A172 (cell line): ENCODE measurements at places on chromosomes 16 and 17.

DNA sequence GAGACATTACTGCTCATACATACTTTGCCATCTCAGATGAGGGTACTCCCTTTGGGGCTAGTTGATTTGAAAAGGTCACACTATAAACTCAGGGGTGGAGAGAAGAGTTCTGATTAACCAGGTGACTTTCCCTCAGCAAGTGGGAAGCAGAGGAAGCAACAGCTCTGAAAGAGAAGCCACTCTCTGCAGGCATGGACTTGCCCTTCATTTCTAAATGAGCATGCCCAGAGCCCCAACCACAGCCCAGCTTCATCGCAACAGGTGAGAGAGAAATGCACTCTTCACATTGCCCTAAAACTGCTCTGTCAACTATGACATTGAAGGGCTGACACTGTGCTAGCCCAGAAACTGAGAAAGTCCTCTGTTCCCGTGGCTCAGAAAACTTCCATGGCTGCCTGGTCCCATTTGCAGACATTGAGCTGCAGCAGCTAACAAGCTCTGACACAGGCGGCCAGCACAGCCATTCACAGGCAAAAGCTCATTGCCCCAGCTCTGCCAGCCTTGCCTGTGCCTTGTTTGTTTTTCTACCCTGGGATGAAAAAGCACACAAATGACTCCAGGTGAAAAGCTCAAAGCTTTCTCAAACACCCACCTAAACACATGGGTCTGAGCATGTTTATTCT, 419.8 kb upstream of the DYNLRB2 start:
- no peak for DNase-seq

GRCh38 chr16:87850009-87851006, 19.0 kb downstream of the SLC7A5 start:
- DNase-seq = no peak

DNA sequence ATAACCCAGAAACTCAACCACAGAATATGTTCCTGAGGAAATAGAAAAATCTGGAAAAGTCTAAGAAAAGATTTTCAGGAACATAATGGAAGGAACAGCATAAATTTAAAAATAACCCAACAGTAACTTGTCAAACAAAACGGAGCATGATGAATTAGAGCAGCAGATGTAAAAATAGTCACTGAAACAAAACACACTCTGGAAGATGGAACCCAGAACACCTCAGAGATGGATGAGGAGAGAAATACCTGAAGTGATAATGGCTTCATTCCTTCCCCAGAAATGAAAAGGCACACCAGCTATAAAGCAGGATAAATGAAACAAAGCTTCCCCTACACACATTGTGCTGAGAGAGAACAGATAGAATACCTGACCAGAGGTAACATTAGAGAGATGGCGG, 6.3 kb downstream of the TK1 start:
- DNase-seq = no peak

DNA sequence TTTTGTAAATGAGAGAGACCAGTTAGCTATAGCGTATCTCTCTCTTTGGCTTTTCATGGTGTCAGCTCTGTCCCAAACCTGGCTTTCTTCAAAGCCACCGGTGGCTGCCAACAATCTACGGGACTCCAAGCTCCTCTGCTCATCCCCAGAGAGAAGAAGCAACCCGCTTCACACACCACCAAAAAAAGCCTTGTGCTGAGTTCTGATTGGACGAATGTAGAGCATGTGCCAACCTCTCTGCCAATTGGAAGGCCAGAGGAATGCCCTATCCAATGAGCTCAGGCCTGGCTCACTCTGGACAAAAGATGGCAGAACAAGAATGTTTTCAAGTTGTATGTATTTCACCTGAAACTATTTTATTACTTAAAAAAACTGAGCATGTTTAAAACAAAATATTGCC, 202.4 kb downstream of the C16orf95 start:
- no peak for DNase-seq

DNA sequence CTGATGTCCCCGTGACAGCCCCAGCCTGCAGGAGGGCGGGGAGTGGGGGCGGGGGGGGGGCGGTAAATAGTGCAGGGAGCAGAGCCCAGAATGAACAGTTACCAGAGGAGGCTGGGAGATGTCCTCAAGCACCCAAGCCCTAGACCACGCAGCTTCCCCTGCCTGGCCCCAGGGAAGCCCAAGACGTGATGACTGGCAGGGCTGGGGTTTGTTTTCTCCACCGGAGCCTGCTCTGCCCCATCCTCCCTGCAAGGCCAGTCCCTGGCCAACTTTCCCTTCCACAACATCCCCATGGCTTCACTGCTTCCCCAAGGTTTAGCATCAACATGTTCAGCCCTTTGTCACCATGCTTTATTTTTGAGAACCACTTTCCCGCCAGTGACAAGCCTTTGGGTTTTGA, 1.4 kb upstream of the BEAN1 start:
- DNase-seq = no peak

DNA sequence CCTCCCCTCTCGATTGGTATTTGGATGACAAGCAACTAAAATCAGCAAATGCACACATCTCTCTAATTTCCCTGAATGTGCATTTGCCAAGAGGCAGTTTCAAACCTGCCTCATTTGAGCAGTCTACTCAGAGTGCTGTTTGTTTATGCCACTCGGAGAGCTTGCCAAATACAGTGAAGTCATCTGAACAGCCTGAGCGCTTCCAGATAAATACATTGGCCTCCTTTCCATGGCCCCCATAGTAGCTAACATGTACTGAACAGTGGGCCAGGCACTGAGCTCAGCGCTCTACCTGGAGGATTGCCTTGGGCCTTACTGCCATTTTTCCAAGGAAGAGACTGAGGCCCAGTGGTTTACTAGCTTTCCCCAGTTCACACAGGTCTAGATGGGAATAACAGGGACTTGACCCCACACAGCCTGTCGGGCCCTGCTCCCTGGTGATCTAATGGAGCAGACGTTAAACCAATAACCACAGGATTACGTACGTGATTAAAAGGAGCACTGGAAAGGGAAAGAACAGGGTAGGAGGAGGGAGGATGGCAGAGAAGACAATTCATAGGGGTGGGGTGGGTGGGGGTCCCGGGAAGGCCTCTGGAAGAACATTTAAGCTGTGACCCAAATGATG, 18.7 kb upstream of the ANKRD40CL start:
- no peak for DNase-seq

GRCh38 chr16:10611825-10612342, 31.5 kb upstream of the EMP2 start:
- no peak for DNase-seq

GRCh38 chr16:31271621-31272190, 11.9 kb downstream of the ITGAM start:
- DNase-seq = no peak

DNA sequence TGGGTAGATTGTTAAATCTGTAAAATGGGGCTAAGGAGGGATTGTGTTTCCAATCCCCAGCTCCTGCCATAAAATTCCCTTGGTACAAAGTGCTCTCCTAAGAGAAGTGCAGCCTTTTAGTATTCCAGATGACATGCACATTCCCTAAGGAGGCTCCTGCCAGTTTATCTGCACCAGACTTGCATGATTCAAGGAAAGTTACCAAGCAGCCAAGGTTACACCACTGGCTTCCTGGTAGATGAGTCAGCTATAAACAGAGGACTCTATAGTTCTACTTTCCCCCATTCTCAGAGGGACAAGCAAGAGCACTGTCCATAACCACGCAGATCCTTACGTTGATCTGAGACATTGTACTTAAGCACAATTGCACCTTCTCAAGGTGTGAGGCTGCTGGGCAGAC, 1.9 kb downstream of the CALB2 start:
- peak; percentile 96 for DNase-seq

- no peak for DNase-seq
Measured at GRCh38 chr17:59617156-59617732, 2.5 kb upstream of the CLTC start.

GRCh38 chr16:78605548-78606101, 506.2 kb downstream of the WWOX start:
- no peak for DNase-seq

DNA sequence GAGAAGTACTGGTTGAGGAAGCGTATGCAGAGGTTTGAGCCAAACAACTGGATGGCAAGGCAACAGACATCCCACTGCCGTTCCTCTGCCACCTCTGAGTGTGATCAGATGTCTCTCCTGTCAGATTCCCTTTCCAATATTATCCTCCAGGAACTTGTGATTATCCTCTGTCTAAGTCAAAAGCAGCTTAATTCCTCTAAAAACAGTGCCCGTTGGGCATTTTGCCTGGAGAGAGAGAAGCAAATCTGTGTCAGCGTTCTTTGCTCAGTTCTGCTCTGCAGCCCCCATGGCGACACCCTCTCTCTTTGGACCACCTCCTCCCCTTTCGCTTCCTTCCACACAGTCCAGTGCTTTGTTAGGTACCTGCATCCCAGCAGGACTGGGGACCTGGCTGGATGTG, 56.1 kb upstream of the TBX2 start:
- no peak for DNase-seq

DNA sequence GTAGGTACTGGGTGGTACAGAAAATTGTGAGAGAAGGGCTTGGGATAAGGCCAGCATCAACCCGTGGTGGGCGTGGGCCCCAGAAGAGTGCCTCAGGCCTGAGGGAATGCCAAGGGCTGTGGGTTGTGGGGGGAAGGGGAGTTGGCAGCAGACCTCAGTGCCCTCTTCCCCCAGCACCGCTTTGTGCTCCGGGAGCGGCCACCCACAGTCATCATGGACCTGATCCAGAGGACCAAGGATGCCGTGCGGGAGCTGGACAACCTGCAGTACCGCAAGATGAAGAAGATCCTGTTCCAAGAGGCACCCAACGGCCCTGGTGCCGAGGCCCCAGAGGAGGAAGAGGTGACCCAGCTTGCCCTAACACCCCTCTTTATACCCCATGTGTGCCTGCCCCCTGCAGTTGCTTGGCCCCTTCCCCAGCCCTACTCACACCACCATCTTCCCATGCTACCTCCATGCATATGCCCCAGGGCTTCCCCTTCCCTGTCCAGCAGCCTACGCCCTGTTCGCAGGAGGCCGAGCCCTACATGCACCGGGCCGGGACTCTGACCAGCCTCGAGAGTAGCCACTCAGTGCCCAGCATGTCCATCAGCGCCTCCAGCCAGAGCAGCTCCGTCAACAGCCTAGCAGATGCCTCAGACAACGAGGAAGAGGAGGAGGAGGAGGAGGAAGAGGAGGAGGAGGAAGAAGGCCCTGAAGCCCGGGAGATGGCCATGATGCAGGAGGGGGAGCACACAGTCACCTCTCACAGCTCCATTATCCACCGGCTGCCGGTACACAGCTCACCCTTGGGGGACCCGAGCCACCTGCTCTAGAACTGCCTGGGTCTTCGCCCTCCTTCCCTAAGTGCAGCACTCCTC, 9.1 kb downstream of the TAOK2 start:
- DNase-seq = no peak

DNA sequence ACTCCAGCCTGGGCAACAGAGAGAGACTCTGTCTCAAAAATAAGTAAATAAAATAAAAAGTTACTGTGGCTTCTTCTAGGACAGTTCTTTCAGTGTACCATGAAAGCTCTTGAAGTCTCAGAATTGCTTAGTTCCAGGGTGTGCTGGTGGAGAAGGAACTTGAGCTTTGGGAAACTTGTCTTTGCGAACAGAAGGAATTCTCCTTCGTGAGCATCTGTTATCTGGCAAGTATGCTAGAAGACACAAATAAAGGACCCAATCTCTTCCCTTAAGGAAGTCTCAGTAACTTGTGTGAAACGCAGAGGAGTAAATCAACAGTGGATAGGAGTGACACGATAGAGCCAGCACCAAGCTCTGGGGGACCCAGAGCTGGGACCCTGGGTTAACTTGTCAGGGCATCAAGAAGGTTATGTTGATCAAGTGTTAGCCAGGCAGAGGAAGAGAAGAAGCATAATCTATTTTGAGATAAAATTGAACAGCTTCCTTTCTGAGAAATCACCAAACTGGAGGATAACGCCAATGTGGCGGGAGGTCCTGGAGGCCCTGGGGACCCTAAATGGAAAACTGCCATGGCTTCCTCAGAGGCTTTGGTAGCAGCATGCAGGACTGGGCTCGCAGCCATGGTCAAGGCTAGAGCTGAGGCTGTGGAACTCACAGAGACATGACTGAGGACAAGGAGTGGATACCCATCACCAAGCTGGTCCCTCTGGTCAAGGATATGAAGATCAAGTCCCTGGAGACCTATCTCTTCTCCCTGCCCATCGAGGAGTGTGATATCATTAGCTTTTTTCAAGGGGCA, 72.1 kb upstream of the HAS3 start:
- no peak for DNase-seq
